Right lobe of liver (tissue), 6 donors: ENCODE measurements at places on chromosomes 7 and 10. TPM values are rescaled to one million over a fixed set of nuclear protein-coding genes. Genes with fewer than 3 reads are reported as not detected.

DNA sequence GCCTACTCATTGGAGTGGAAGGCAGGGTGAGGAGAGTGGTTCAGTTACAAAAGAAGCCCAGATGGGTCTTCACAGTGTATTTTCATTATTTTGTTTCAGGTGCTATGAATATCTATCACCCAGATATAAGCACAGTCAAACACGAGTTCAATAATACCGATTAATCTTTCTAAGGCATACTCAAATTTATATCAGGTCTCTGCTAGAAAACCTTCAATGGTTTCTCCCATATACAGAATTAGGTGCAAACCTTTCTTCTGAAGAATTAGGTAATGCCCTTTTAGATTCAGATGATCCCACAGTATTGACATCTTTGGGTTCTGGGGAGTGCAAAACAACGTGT, 14.7 kb upstream of the HPS1 start:
- no peaks in the 10 kb centered on the region for H3K4me1 ChIP-seq
- H3K27me3 ChIP-seq = no peaks in the 10 kb centered on the region
- H3K36me3 ChIP-seq = no peaks in the 10 kb centered on the region
- no peak overlapping the region for H3K27ac ChIP-seq

Gene FAM25G
- total RNA-seq = not detected

- no peak for DNase-seq
- H3K36me3 ChIP-seq = peaks cover 39% of the 10 kb centered on the region
- H3K4me1 ChIP-seq = no peaks in the 10 kb centered on the region
- H3K4me3 ChIP-seq = no peak overlapping the region
- no peak overlapping the region for H3K27ac ChIP-seq
Measured at GRCh38 chr7:155762655-155763054, 49.6 kb downstream of the SHH start.

DNA sequence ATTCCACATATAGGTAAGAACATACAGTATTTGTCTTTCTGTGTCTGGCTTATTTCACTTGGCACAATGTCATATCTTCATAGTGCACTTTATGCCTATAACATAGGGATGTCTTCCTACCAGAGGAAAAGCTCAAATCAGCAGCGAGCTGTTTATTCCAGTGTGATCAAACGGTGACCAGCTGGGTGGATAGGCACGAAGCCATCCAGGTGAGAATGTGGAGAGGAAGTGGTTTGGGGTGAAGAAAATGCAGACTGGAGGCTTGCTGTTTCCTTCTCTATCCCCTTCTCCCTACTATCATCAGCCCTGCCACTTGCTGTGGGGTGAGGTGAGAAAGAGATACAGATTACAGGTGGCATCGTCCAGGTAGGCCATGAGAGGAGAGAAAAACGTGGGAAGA, 52.4 kb downstream of the CHCHD3 start:
- DNase-seq = no peak
- H3K36me3 ChIP-seq = no peaks in the 10 kb centered on the region
- H3K27me3 ChIP-seq = no peaks in the 10 kb centered on the region
- no peak overlapping the region for H3K27ac ChIP-seq
- H3K4me3 ChIP-seq = no peak overlapping the region
- no peaks in the 10 kb centered on the region for H3K4me1 ChIP-seq

GRCh38 chr7:78052112-78052511, 253.5 kb downstream of the PHTF2 start:
- no peaks in the 10 kb centered on the region for H3K36me3 ChIP-seq
- no peaks in the 10 kb centered on the region for H3K27me3 ChIP-seq
- no peak overlapping the region for H3K27ac ChIP-seq
- no peak overlapping the region for H3K4me3 ChIP-seq

DNA sequence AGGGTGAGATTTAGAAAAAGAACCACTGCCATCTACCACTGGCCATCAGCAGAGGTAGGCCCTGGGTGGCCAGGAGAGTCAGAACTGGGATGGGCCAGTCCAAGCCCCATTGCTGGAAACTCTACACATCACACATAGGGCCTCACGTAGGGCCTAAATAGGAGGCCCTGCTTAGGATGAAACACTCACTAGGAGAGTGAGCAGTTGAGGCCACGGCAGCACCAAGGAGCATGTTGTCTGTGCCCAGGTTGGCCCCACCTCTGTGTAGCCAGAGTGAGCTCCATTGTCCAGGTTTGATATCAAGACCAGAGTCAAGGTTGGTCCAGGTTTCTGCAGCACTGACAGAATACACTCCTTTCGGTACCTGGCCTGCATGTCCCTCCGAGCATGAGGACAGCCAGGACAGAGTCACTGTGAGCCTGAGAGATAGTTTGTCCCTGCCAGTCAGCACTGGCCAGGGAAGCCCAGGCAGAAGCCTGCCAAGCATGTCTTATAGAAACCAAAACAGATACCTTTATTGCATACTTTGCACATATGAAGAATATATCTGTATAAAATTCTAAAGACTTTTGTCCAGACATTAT, 77.9 kb upstream of the CAMK2B start:
- no peaks in the 10 kb centered on the region for H3K4me1 ChIP-seq
- H3K27me3 ChIP-seq = no peaks in the 10 kb centered on the region
- no peak overlapping the region for H3K27ac ChIP-seq
- H3K4me3 ChIP-seq = no peak overlapping the region
- H3K36me3 ChIP-seq = peaks cover 3% of the 10 kb centered on the region
